ENCODE measurements at places on chromosomes 5 and 9. TPM values are rescaled to one million over a fixed set of nuclear protein-coding genes. Genes with fewer than 3 reads are reported as not detected.

The STPG3 gene
- 0.48 TPM for total RNA-seq

GRCh38 chr9:87594194-87594593 is 96.5 kb downstream of the DAPK1 start:
- H3K27ac ChIP-seq: no peak overlapping the region
- H3K36me3 ChIP-seq: no peaks in the 10 kb centered on the region
- H3K4me1 ChIP-seq: no peaks in the 10 kb centered on the region
- H3K4me3 ChIP-seq: no peak overlapping the region

The MYORG gene
- 1.6 TPM for total RNA-seq

- no peaks in the 10 kb centered on the region for H3K27me3 ChIP-seq
- DNase-seq: no peak
- peaks cover 27% of the 10 kb centered on the region for H3K36me3 ChIP-seq
- no peak overlapping the region for H3K27ac ChIP-seq
- peaks cover 65% of the 10 kb centered on the region for H3K4me1 ChIP-seq
Measured at GRCh38 chr5:56822981-56823380, 7.6 kb downstream of the MAP3K1 start.

The SLC36A2 gene
- total RNA-seq: not detected

The ARL10 gene
- total RNA-seq: 22.3 TPM

The C1QTNF3 gene
- total RNA-seq: 1.7 TPM

- DNase-seq: no peak
- no peaks in the 10 kb centered on the region for H3K27me3 ChIP-seq
- H3K4me3 ChIP-seq: no peak overlapping the region
- no peaks in the 10 kb centered on the region for H3K4me1 ChIP-seq
Measured at GRCh38 chr5:60350794-60351193, 349.2 kb downstream of the DEPDC1B start.

DNA sequence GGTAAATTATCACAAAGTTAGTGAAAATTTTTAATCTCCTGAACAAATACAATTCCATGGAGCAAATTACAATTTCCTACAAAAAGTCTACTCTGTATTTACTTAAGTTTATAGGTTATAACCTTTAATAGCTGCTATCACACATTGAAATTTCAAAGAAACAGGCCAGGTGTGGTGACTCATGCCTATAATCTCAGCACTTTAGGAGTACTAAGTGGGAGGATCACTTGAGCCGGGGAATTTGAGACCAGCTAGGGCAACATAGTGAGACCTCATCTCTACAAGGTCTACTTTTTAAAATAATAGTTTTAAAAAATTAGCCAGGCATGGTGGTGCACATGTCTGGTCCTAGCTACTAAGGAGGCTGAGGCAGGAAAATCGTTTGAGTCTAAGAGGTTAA is 50.3 kb downstream of the HINT1 start:
- no peaks in the 10 kb centered on the region for H3K36me3 ChIP-seq
- H3K4me3 ChIP-seq: no peak overlapping the region
- DNase-seq: no peak

GRCh38 chr9:137515338-137515724 is 34.9 kb downstream of the PNPLA7 start:
- no peak overlapping the region for H3K4me3 ChIP-seq
- DNase-seq: no peak
- peaks cover 2% of the 10 kb centered on the region for H3K4me1 ChIP-seq
- H3K36me3 ChIP-seq: no peaks in the 10 kb centered on the region
- no peaks in the 10 kb centered on the region for H3K27me3 ChIP-seq
